A549 (cell line): ENCODE measurements at places on chromosomes 2 and 18.

GRCh38 chr2:240911641-240912265 lies 5.6 kb downstream of the CROCC2 start:
- no peak for DNase-seq

DNA sequence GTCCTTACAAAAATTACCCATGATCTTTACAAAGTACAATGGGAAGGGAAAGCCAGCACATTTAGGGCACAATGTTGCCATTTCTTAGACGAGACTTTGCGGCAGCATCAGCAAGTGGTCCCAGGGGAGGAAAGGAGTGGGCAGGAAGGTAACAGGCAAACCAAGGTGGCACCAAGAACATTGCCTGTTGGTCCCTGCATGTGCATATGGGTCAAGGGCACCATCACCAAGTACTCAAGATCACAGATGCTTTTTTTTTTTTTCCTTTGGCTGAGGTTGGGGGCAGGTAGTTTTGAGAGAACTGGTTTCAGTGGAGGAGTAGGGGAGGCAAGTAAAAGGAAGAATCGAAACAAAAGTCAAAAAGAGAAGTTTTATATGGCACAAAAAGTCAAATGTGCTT lies 752 bp upstream of the CYTIP start:
- DNase-seq = no peak

- no peak for DNase-seq
Observed at GRCh38 chr2:180463608-180464007, 456.5 kb upstream of the CWC22 start.

DNA sequence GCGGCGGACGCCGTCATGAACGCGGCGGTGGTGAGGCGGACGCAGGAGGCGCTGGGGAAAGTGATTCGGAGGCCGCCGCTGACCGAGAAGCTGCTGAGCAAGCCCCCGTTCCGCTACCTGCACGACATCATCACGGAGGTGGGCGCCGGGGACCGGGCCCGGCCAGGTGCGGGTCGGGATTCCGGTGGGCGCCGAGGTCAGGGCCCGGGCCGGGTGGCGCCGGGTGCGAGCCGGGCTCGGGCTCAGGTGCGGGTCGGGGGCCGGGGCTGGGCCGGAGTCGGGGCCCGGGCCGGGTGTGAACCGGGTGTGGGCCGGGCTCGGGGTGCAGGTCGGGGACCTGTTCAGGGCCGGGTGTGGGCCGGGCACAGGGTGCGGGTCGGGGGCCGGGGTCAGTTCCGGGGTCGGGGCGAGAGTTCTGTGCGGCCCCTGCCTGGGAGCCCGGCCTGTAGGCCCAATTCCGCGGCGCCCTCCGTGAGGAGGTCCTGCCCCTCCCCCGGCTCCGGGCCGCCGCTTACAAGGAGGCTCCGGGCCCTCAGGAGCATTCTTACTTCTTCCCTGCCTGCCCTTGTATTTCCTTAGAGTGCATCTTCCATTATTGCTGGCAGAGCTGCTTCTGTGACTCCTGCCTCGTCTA lies 447 bp downstream of the TRAF3IP1 start:
- peak; percentile 15 for DNase-seq

DNA sequence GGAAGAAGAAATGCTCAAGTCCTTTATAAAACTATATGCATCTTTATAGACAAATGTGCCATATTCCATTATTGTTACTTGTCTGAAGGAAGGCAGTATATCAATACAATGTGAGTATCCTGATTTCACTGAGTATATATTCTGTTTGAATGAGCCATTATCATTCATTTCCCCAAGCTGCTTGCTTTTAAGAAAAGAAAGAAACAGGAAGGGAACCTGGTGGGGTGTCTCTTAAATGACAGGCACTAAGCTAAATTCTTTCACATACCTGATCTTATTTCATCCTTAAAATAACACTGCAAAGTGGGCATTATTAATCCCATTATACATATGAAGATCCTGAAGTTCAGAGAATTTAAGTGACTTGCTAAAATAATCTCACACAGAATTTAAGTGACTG lies 307.9 kb downstream of the SLC8A1 start:
- DNase-seq = no peak

GRCh38 chr2:101274142-101274541 lies 21.5 kb downstream of the CNOT11 start:
- DNase-seq = no peak

- no peak for DNase-seq
Observed at GRCh38 chr18:22218835-22219234, 49.4 kb downstream of the GATA6 start.

DNA sequence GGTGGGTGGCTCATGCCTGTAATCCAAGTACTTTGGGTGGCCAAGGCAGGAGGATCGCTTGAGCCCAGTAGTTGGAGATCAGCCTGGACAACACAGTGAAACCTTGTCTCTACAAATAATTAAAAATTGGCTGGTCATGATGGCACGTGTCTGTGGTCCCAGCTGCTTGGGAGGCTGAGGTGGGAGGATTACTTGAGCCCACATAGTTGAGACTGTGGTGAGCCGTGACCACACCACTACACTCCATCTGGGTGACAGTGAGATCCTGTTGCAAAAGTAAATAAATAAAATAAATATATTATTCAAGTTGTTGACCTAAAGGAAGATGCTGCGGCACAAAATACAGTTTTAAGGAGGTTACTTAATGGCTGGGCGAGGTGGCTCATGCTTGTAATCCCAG lies 72.7 kb downstream of the LAMA3 start:
- no peak for DNase-seq

GRCh38 chr2:64839844-64840243 lies 149.4 kb upstream of the SLC1A4 start:
- DNase-seq = no peak

- DNase-seq = no peak
Observed at GRCh38 chr2:212269005-212269404, 269.6 kb downstream of the ERBB4 start.

- DNase-seq = peak; percentile 30
Observed at GRCh38 chr2:180573951-180574350, 406.5 kb upstream of the UBE2E3 start.

GRCh38 chr2:19529677-19530076 lies 171.3 kb upstream of the OSR1 start:
- DNase-seq = no peak

- DNase-seq = no peak
Observed at GRCh38 chr2:222572264-222572721, 83.6 kb downstream of the FARSB start.

GRCh38 chr2:35871672-35872071 lies 483.9 kb upstream of the CRIM1 start:
- DNase-seq = peak; percentile 4

DNA sequence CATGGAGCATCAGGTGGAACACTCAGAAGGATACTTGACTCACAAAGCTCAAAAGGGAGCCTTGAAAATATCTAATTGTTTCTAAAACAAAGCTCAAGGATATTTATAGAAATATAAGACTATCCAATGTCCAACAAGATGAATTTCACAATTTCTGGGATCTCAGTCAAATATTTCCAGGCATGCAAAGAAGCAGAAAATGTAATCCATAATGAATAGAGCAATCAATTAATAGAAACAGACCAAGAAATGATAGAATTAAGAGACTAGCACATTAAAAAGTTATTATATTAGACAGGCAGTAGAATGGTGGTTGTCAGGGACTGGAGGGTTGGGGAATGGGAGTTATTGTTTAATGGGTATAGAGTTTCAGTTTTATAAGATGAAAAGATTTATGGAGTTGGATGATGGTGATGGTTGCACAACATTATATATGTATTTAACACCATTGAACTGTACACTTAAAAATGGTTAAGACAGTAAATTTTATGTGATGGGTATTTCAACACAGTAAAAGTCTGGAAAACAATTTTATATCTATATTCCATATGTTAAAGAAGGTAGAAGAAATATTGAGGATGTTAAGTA lies 189.9 kb upstream of the PIEZO2 start:
- no peak for DNase-seq

GRCh38 chr18:2168022-2168421 lies 403.3 kb downstream of the METTL4 start:
- DNase-seq = no peak

- no peak for DNase-seq
Observed at GRCh38 chr18:2672872-2673271, 17.3 kb downstream of the SMCHD1 start.

- DNase-seq = no peak
Observed at GRCh38 chr2:216436383-216436782, 24.1 kb downstream of the SMARCAL1 start.

DNA sequence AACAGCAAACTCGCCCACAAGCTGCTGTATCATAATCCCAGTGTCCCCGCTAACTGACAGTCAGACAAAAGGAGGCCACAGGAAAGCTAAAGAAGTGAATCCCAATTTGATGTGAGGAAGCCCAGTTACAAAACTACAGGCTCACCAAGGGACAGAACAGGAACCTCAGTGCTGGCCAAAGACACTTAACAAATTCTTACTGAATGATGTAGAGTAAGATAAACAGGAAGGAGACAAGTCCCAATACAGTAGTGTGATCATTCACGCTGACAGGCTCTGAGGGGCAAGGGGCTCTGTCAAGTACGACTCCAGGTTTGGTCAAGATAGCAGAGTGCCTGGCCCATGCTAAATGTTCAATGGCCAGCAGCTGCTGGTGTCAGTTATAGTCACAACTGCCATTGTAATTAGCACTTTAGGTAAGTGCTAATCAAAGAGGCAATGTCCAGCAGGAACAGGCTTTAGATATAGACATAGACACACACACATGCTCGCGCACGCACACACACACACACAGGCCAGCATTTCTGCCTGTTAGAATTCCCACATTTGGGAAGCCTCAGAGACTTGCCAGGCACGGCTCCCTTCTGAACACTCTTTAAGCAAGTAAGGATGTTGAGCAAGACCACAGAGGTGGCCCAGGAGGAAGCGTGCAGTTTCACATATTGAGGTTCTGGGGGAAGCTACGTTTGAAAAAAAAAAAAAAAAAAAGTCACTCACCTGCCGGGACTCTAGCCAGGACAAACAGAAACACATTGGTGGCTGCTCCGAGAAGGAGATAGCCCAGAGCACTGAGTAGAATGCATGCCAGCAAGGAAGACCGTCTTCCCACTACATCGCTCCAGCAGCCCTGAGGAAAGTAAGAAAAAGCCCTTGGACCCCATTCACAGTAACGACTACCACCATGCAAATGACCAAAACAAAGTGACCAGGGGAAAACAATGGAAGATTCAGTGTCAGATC lies 35.4 kb upstream of the TMEM182 start:
- DNase-seq = no peak

- DNase-seq = no peak
Observed at GRCh38 chr2:109336296-109336695, 207.3 kb downstream of the SH3RF3 start.

- no peak for DNase-seq
Observed at GRCh38 chr2:169513926-169514325, 4.4 kb downstream of the KLHL41 start.

DNA sequence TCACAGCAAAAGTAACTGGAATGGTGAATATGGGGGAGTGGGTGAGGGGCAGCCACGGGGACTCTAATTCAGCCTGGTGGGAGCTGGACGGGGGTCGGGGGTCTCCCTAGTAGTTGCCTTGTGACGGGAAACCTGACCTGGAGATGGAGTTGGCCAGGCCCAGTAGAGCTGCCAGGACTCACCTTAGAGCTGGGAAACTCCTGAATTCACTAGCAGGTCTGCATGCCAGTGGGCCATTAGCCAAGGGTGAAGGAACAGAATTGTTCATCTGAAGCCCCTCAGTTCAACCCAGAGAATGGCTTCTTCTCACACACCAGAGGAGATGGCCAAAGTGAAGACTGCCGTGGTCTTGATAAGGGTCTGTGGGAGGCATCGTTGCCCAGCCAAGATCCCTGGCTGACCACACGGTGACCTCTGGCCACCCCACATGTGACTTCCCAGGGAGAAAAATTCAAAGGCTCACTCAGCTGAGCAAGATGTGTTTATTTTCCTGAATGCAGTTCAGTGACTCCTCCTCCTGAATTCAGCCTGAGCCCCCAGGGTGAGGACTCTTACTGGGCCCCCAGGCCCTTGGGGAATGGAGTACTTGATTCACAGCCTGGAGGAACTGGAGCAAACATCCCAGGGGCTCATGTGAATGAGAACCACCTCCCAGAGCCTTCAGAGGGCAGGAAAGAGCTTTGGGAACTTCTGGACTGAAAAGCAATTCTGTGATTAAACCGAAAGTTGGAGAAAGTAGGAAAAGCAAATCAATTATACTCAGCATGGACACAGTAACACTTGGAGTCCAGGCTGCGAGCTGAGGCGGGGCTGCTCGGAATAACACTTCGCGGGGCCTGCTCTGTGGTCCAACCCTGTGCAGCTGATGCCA lies 25.2 kb downstream of the MOCOS start:
- no peak for DNase-seq

DNA sequence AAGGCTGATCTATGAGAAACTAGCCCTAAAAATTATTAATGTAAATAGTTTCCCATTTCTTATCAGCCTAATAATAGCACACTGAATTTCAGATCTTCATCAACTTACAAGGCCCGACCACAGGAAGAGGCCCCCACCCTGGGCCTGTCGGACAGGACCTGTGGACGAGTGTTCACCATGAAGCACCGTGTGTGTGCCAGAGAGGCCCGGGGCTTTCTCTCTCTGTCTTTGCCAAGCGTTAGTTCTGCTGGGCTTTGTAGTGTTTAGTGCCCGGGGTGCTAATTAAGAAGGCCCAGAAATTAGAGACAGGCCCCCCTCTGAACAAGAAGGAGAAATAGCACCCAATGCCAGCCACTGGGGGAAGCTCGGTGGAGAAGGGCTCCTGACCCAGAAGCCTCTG lies 265.7 kb downstream of the TWIST2 start:
- DNase-seq = no peak

GRCh38 chr2:113111823-113112287 lies 15.5 kb upstream of the IL1RN start:
- DNase-seq = no peak

DNA sequence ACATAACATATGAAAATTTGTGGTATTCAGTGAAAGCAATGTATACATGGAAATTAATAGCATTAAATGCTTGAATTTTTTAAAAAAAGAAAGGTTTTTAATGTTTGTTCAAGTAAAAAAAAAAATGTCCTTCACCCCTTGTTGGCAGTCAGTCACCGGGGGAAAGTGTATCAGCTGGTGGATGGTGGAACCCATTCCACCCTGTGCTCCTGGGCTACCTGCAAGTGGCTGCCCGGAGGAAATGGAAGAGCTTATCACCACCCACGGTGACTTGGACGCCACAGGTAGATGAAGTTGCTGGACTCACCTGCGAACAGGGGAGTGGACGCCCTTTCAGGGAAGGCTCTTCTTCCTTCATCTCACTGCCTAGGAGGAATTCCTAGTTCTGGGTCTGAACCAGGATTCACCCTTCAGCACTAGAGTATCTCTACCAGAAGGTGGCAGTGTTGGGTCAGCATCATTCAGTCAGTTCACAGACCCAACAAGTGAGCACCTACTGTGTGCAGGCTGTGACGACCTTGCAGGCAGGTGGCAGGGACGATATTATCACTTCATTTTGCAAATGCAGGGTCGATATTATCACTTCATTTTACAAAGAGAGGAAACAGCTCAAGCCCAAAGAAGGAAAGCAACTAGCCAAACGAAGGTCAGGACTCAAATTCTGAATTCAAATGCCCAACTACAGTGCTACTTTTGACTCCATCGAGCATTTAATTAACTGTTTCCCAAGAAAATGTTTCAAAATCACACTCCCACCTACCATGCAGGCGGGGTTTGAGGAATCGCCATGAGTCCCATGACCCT lies 35.8 kb downstream of the CIB4 start:
- DNase-seq = peak; percentile 78
